ENCODE measurements at places on chromosomes 3 and 15.

DNA sequence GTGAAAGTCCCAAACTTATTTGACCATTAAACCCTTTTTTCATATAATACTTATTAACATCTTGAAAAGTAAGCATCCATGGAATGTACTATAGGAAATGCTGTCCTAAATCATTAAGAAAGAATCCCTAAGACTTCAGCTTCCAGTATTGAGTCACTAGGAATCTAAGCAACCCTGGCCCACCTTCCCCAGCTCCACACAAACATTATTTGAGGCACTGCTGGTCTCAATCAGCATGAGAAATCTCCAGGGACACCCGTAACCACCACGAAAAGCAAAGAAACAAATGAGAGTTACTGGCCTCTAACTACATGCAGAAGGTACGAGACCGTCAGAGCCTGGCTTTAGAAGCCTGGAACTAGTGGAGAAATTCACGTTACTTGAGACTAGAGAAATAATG lies 68.2 kb downstream of the POLQ start:
- no peak for DNase-seq

DNA sequence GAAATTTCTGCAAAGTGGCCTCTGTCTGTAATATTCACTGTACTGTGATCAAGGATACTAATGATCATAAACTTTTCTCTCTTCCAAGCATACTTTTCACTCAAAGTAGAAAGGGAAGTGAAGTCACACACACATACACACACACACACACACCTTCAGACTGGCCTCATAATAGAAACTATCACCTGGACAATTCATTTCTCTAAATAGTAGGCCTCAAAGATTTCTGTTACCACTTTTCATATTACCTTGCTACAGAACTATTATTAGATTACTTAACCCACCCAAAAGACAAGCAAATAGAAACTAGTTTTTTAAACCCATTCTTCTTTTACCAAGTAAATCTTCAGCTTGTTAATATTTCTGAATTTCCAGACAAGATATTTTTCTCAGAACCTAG lies 12.2 kb downstream of the CPB1 start:
- no peak for DNase-seq

DNA sequence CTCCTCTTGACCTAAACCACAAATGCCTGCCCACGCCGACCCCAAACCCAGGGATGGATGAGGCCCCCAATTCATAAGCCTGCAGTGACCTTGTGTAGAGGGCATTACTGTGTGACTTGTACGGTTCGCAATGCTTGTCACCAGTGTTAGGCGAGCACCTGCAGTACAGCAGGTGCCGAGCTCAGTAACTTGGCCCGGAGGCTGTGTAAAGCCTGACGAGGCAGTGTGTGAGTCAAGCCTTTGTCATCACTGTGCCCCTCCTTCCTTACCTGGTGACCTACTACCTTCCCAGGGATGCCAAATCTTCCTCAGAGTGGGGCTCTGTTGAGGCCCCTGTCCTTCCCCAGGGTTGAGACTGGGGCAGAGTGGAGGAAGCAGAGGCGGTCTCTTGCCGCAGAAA lies 37.2 kb upstream of the TMEM115 start:
- no peak for DNase-seq

DNA sequence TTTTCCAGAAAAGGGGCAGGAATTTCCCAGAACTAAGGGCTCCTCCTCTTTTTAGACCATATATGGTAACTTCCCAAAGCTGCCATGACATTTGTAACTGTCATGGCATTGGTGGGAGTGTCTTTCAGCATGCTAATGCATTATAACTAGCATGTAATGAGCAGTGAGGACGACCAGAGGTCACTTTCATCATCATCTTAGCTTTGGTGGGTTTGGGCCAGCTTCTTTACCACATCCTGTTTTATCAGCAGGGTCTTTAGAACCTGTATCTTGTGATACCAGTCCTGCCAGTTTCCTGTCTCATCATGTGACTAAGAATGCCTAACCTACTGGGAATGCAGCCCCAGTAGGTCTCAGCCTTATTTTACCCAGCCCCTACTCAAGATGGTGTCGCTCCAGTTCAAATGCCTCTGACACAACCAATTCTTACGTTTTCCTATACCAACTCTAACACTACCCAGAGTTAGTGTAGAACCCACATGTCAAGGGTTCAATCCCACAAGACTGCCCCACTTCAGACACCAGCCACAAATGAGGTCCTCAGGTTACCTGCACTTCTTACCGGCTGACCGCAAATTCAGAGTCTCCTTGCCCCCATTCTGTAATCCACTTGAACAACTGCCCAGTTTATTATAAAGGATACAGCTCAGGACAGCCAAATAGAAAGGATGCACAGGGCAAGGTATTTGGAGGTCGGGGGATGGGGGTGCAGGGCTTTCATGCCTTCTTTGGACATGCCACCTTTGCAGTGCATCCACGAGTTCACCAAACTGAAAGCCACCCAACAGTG lies 17.7 kb downstream of the FOXB1 start:
- DNase-seq: no peak

DNA sequence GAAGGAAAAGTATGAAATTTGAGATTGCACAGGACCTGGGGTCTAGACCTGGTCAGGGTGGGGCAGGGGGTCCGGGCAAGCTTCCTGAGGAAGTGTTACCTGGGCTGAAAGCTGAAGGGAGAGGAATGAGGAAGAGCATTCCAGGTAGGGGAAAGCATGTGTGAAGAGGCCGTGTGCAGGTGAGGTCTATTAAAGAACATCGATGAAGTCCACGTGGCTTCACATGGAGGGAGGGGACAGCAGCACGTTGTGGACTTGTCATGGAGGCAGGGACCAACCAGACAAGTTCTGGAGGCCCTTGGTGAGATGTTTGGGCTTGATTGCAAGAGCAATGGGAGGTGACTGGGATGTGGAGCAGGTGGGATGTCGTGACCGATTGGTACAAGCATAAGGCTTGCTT lies 47.1 kb downstream of the IDH2 start:
- DNase-seq: no peak
